Epithelial cell of alveolus of lung (primary cell): ENCODE measurements at places on chromosomes 12 and 14. TPM values are rescaled to one million over a fixed set of nuclear protein-coding genes. Genes with fewer than 3 reads are reported as not detected.

OR2AP1 gene
- not detected in 2 replicates for total RNA-seq

TMEM63C gene
- 0.65 TPM in 1 of 2 replicates, not detected in the other for total RNA-seq

POTEM gene
- total RNA-seq, result not detected in 2 replicates

FAM222A gene
- total RNA-seq, result 0.91 TPM in 1 of 2 replicates, not detected in the other

ACOT6 gene
- not detected in 2 replicates for total RNA-seq

KLRD1 gene
- under 0.01 and 0.64 TPM in 2 replicates for total RNA-seq

ANKRD13A gene
- total RNA-seq, result 35.9 and 80.0 TPM in 2 replicates

ADAMTS20 gene
- total RNA-seq, result 0.24 TPM in 1 of 2 replicates, not detected in the other

FAM181A gene
- total RNA-seq, result not detected in 2 replicates

INHBE gene
- 0.24 and 12.4 TPM in 2 replicates for total RNA-seq

ITGB7 gene
- total RNA-seq, result not detected in 2 replicates

GUCY2C gene
- not detected in 2 replicates for total RNA-seq

PIP4P1 gene
- total RNA-seq, result 12.2 and 16.9 TPM in 2 replicates

TAS2R8 gene
- 0.08 TPM in 1 of 2 replicates, not detected in the other for total RNA-seq

PTCSC3 gene
- not detected in 2 replicates for total RNA-seq

BBOF1 gene
- 5.7 and 8.4 TPM in 2 replicates for total RNA-seq

CAPZA3 gene
- total RNA-seq, result not detected in 2 replicates

FGF23 gene
- not detected in 2 replicates for total RNA-seq

OVCH1 gene
- 0.08 TPM in 1 of 2 replicates, not detected in the other for total RNA-seq

ABCD4 gene
- 24.0 and 36.7 TPM in 2 replicates for total RNA-seq

FLRT2 gene
- total RNA-seq, result 11.9 and 12.1 TPM in 2 replicates

KIF26A gene
- 0.26 and 1.2 TPM in 2 replicates for total RNA-seq

GLIPR1L1 gene
- not detected in 2 replicates for total RNA-seq

A2M gene
- 2.5 and 566 TPM in 2 replicates for total RNA-seq

DIO2 gene
- 1.4 and 4.2 TPM in 2 replicates for total RNA-seq

CCDC91 gene
- 5.8 and 13.7 TPM in 2 replicates for total RNA-seq

CRIP1 gene
- total RNA-seq, result 9.1 and 20.7 TPM in 2 replicates

PLD4 gene
- total RNA-seq, result not detected in 2 replicates

ART4 gene
- total RNA-seq, result not detected in 2 replicates

EIF2S3B gene
- total RNA-seq, result 0.78 and 1.3 TPM in 2 replicates

KLHL33 gene
- total RNA-seq, result 0.13 TPM in 1 of 2 replicates, not detected in the other

KRT73 gene
- total RNA-seq, result not detected in 2 replicates

KRT75 gene
- total RNA-seq, result not detected in 2 replicates

LMNTD1 gene
- not detected in 2 replicates for total RNA-seq

GALNT6 gene
- 3.5 and 49.0 TPM in 2 replicates for total RNA-seq

DNAI7 gene
- total RNA-seq, result 0.24 TPM in 1 of 2 replicates, not detected in the other
